ENCODE measurements at places on chromosomes 4 and X.

- DNase-seq: no peak
Measured at GRCh38 chrX:133638285-133638684, 223.0 kb upstream of the GPC4 start.

DNA sequence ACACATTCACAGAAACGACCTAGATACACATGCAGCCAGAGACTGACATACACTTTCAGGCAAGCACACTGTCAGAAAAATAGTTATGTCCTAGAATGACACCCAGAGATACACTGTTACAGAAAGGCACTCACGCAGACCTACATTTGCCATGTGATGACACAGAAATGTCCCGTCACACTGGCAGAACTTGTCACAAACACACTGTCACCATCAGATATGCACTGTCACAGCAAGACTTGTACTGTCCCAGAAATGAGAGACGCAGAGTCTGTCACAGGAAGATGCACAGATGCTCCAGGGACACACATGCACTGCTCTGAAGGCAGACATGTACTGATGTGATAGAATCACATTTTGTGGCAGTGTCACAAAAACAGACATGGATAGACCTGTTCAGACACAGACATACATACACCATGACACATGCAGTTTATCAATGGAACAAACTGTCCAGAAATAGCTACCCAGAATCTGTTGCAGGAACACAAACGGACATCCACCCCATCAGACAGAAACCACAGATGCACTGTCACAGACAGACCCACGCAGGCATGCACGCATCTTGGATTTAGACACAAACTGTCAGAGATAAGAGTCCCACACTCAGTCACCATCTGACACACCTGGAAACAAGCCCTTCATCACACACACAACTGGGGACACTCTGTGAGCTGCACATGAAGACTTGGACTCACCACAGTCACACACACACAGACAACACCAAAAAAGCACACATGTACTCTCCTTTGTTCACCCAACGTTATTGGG, 1.3 kb upstream of the PIM2 start:
- DNase-seq: no peak

- no peak for DNase-seq
Measured at GRCh38 chrX:148069759-148070503, 88.8 kb downstream of the FMR1NB start.

DNA sequence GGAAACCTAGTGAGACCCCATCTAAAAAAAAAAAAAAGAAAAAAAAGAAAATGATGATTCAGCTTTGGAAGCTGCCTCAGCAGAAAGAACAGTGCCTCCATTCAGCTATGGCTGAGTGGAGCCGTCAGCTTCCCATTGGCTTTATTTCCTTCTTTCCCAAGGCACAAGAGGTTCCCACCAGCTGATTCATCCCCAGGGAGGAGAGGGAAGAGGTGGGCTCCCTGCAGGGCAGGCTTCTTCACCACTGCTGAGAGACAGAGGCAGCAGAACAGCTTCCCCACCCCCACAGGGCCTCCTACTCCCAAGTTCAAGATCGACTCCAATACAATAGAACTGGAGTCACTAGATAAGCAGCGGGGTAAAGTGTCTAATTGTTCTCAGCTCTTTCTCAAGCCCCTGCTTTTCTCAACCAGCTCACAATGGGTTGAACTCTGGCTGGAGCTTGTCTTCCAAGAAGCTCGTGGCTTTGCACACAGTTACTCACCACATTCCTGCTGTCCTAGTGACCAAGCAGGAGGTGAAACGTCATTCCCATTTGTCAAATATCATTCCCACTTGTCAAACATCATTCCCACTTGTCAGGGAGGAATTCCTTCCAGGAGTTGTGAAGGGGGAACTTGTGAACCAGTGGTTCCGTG, 47.8 kb downstream of the FHDC1 start:
- DNase-seq: peak; percentile 55

DNA sequence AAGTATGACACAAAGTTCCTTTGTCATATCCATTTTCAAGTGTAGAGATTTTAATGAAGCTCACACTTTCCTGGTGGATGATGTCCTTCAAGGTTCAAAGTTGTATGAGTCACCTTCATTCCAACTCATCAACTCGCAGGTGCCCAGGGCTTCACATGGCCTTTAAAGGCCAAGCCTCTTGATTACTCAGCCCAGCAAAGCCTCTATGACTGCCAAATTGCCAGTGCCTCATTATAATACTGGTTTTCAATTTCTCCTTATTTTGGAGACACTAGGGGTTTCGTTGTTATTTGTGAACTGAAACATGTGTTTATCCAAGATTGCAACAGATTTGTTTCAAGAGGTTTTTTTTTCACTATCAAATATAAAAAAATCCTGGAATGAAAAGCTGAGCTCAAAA, 45.9 kb upstream of the PPP3CA start:
- DNase-seq: peak; percentile 19

- DNase-seq: peak; percentile 22
Measured at GRCh38 chr4:48388525-48389154, 47.3 kb downstream of the SLAIN2 start.

GRCh38 chr4:105305019-105305836, 158.6 kb downstream of the TET2 start:
- DNase-seq: no peak

- no peak for DNase-seq
Measured at GRCh38 chr4:28004520-28004919, 1143.9 kb downstream of the STIM2 start.

- no peak for DNase-seq
Measured at GRCh38 chr4:38076153-38076669, 116.0 kb downstream of the PTTG2 start.

- DNase-seq: no peak
Measured at GRCh38 chrX:154411981-154412340, 622 bp downstream of the TAFAZZIN start.

GRCh38 chr4:25367004-25367621, 9.9 kb upstream of the ANAPC4 start:
- no peak for DNase-seq

GRCh38 chr4:81319657-81320056, 104.6 kb upstream of the PRKG2 start:
- DNase-seq: no peak

DNA sequence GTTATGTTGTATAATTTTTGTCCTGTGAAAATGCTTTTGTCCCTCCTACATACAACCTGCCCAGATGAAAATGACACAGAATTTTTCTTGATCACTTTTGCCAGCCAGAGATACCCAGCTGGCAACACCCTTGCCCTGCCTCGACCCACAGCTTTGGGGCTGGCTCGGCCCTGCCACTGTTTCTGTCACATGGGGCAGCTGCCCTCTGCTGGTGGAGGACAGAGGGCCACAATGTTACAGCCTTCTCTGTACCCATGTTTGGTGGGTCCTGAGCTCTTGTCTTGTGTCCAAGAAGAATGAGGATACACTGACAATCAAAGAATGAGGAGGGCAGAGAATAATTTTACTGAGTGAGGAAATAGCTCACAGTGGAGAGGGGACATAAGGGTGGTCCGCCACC, 31.1 kb downstream of the BMP15 start:
- DNase-seq: no peak

- DNase-seq: no peak
Measured at GRCh38 chr4:181647396-181648147, 595.6 kb upstream of the TENM3 start.

DNA sequence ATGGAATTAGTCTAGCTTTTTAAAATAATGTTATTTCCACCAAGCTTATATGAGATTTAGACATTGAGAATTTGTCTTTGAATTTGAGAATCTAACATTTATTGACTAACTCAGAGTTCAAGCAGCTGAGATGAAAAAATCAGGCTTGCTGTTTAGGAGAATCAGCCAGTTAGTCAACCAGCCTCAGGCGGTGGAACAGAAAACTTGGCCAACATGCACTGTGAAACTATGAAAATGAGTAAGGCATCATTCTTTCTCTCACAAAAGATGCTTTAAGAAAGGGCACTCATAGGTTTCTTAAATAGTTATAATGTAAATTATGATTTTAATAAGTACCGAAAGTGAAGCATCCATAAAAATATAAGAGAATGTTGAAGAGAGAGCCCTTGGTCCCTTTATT, 84.2 kb downstream of the NFKB1 start:
- DNase-seq: no peak

- no peak for DNase-seq
Measured at GRCh38 chr4:8185930-8186329, 13.2 kb upstream of the SH3TC1 start.

- no peak for DNase-seq
Measured at GRCh38 chrX:97380200-97380599, 496.5 kb downstream of the RPA4 start.

GRCh38 chr4:148369919-148370318, 72.3 kb downstream of the NR3C2 start:
- DNase-seq: no peak

DNA sequence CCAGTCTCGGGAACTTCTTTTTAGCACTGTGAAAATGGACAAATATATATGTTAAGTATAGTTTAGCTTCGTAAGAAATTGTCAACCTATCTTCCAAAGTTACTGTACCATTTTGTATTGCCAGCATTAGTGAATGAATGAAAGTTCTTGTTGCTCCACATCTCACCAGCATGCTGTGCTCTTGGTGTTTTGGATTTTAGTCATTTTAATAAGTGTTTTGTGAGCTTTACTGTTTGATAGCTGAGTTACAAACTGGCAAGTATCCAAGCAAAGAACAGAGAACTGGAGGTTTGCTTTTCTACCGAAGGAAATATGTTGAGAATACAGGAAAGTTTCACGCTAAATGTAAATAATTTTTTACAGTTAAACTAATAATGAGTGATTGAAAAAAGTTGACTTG, 33.0 kb downstream of the SNCA start:
- DNase-seq: no peak

DNA sequence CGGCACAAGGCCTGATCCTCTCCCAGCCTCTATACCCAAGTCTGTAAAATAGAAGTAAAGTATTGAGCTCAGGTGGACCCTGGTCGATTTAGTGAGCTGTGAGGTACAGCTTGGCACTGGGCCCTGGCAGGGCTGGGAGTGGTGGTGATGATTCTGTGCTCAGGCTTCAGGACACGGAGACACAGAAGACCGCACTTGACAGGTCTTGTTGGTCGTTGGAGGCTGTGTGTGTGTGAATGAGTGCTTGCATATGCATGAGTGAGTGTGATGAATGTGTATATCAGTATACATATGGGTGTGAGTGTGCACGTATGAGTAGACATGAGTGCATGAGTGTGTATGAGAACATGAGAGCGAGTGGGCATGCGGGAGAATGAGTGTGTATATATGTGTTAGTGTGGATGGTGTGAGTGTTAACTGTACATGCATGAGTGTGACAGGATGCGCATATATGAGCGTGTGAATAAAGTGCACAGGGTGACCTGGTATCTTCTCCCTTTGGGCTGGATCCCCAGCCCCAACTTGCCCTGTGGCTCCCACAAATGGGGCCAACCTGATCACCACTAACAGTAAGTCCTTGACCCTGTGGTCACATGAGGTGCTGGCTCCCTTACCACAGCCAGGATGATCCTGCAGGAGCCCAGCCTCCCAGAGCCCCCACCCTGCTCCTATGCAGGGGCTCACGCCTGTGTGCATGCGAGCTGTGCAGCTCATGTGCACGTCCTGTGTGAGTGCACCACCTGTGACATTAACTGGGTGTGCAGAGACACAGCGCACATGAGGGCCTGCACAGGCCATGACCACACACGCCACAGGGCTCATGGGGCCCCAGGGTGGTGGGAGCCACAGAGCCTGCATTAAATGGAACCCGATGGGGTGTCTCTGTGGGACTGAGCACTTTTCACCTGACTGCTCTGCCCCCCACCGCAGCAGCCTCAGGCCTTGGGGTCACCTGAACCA, 20.8 kb downstream of the SH3BP2 start:
- no peak for DNase-seq

- DNase-seq: no peak
Measured at GRCh38 chrX:13934731-13935130, 95.0 kb downstream of the GEMIN8 start.

DNA sequence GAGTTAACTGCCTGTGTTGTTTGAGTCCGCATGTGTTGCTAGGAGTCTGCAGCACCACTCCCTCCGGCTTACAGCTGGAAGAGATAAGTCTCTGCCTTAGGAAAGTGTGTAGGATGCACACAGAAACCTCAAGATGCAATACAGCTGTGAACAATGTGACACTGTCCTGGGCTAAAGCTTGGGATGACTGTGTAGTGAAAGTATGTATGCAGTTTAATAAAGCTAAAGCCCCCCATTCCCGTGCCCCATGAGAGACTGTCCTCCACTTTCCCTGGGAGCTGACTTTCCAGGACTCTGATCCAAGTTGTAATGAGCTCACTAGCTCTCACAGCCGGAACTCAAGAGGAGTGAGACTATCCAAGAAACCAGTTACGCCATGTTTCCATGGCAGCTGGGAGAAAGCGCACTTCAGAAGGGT, 156.6 kb upstream of the FTHL17 start:
- peak; percentile 61 for DNase-seq

DNA sequence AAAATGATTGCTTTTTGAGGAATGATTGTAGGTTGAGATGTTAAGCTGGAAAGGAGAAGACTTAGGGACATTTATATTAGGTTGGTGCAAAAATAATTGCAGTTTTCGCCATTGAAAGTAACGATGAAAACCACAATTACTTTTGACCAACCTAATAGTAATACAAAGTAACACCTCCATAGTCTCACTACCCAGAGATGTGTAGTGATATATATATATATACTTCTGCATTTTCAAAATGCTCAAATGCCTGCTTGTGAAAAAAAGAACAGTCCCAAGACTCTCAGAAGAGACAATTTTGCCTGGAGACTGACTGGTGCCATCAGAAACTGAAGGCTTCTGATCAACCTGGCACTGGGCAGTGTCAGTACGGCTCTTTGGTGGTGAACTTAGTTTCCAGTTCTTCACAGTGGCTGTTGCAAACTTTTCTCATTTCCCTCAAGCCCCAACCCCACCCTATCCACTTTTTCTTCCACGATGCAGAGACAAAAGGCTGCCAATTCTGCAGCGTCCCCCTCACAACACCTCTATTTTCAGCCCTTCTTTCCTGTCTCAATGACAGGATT, 35.1 kb upstream of the TAPT1 start:
- DNase-seq: no peak

DNA sequence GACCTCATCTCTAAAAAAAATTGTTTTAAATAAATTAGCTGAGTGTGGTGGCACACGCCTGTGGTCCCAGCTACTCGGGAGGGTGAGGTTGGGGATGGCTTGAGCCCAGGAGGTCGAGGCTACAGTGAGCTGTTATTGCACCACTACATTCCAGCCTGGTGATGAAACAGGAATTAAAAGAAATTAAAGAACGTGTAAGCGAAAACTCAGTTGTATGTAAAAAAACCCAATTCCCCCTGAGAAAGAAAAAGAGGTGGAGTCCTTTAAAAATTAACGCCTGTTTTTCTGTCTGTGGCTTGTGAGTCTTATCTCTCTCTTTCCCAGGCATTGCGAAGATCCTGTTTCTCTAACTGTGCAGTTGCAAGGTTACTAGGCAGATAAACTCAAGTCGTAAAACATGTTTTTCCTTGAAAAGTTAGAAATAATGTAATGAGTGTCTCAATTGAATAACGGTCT, 22.1 kb downstream of the EPGN start:
- no peak for DNase-seq

GRCh38 chr4:138724530-138724929, 291.1 kb upstream of the NOCT start:
- DNase-seq: no peak

Measured in non-pigmented ciliary epithelial cell (primary cell).